ENCODE measurements at places on chromosomes 2 and 18. TPM values are rescaled to one million over a fixed set of nuclear protein-coding genes. Genes with fewer than 3 reads are reported as not detected.
A peak's percentile ranks its signal among the peaks of the same experiment; 100 is the strongest.

DNA sequence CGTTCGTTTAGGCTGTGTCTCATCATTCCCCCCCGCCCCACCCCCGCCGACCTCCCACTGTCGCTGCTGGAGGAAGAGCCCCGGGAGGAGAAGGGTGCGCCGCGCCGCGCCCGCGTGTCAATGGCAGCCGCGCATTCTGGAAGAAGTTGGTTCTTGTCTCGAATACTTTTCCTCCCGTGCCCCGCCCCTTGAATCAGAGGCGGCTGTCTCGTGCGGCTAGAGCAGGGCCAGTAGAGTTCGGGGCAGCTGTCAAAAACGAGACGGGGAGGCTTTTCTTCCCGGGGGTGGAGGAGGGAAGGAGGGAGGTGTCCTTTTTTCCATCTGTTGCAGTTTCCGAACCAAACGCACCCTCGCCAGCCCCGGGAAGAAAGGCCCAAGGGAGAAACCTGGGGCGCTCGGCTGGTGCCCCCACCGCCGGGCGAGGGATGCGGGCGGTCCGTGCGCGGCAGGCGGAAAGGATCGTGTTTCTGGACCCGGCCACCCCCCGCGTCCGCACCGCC lies 410 bp upstream of the TGIF1 start:
- no peaks in the 10 kb centered on the region for H3K36me3 ChIP-seq
- H3K4me3 ChIP-seq = peak overlapping the region; percentile 81
- no peak for DNase-seq
- no peaks in the 10 kb centered on the region for H3K27me3 ChIP-seq
- peak overlapping the region; percentile 38 for H3K27ac ChIP-seq
- no peaks in the 10 kb centered on the region for H3K4me1 ChIP-seq

LAMA3 gene
- total RNA-seq = 14.2 TPM

- DNase-seq = no peak
- H3K4me1 ChIP-seq = no peaks in the 10 kb centered on the region
- no peaks in the 10 kb centered on the region for H3K27me3 ChIP-seq
- no peak overlapping the region for H3K4me3 ChIP-seq
- H3K36me3 ChIP-seq = no peaks in the 10 kb centered on the region
Measured at GRCh38 chr18:33712719-33713118, 134.7 kb downstream of the ASXL3 start.

DNA sequence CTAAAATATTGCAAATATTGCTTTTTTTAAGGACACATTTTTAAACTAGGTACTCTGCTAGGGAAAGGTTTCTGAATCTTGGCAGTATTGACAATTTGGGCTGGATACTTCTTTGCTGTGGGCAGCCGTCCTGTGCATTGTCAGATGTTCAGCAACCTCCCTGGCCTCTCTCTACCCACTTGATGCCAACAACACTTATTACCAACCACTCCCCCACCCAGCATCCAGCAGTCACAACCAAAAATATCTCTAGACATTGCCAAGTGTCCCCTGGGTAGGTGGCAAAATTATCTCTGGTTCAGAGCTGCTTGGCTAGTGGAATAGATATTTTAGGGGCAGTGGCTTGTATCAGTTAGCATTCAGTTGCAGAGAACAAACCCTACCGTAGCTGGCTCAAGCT lies 114.3 kb upstream of the PNPT1 start:
- H3K36me3 ChIP-seq = no peaks in the 10 kb centered on the region
- DNase-seq = no peak
- H3K4me1 ChIP-seq = peaks cover 11% of the 10 kb centered on the region
- H3K27ac ChIP-seq = no peak overlapping the region
- no peak overlapping the region for H3K4me3 ChIP-seq

DNA sequence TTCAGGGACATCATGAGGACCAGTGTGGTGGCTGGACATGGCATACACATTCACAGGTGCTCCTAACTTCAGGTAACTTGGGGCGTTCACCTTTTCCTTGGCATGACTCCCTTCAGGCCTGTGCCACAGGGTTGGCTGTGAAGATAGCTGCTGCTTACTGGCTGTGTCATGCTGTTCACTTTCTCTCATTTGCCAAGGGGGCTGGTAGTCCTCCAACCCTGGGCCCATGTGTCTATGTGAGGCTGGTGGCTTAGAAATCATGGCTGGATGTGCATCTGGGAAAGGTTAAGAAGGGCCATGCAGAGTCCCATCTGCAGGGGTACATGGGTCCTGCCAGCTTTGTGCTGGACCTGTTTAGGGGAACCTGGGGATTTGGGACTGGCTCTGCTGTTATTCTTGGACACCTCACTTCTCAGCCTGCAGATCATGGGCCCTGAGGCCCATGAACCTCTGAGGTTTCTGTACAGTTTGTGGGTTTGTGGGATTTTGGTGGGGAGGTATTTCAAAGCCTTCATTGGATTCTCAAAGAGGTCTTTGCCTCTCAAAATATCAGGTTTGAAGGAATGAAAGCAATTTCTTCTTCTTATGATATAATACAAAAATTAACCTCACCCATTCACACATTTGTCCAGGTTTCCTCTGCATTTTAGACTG lies 62.9 kb downstream of the FHOD3 start:
- H3K27ac ChIP-seq = no peak overlapping the region
- H3K4me1 ChIP-seq = no peaks in the 10 kb centered on the region
- peaks cover 2% of the 10 kb centered on the region for H3K36me3 ChIP-seq
- no peak for DNase-seq

GRCh38 chr2:12855508-12855907 lies 138.8 kb downstream of the TRIB2 start:
- no peak overlapping the region for H3K27ac ChIP-seq
- H3K36me3 ChIP-seq = no peaks in the 10 kb centered on the region
- no peak overlapping the region for H3K4me3 ChIP-seq
- DNase-seq = no peak
- no peaks in the 10 kb centered on the region for H3K4me1 ChIP-seq

GRCh38 chr2:9661261-9661660 lies 30.5 kb upstream of the YWHAQ start:
- H3K36me3 ChIP-seq = no peaks in the 10 kb centered on the region
- H3K4me3 ChIP-seq = no peak overlapping the region
- H3K4me1 ChIP-seq = no peaks in the 10 kb centered on the region
- no peaks in the 10 kb centered on the region for H3K27me3 ChIP-seq
- no peak for DNase-seq

NEU2 gene
- not detected for total RNA-seq

DNA sequence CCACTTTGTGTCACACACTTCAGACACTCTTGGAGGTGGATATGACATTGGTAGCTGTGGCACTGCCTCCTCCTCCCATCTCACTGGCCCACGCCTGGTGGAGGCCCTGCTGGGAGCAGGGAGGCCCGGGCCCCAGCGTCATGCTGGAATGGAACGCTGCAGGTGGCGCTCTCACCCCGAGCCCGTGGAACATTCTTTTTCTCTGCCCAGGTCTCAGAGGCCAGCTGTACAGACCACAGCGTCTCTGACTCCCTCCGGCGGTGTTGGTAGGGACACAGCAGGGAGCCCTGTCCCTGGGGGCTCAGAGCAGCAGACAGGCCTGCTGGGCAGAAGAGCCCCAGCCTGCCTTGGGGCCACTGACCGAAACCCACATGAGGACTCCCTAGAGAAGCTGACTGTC lies 218.1 kb downstream of the TWIST2 start:
- no peak overlapping the region for H3K4me3 ChIP-seq
- DNase-seq = no peak
- no peak overlapping the region for H3K27ac ChIP-seq
- H3K36me3 ChIP-seq = no peaks in the 10 kb centered on the region
- H3K27me3 ChIP-seq = no peaks in the 10 kb centered on the region
- no peaks in the 10 kb centered on the region for H3K4me1 ChIP-seq

GRCh38 chr2:17353263-17353662 lies 165.0 kb downstream of the RAD51AP2 start:
- H3K4me3 ChIP-seq = no peak overlapping the region
- H3K27ac ChIP-seq = no peak overlapping the region

IL18R1 gene
- 11.0 TPM for total RNA-seq

MFF gene
- 76.9 TPM for total RNA-seq

DNA sequence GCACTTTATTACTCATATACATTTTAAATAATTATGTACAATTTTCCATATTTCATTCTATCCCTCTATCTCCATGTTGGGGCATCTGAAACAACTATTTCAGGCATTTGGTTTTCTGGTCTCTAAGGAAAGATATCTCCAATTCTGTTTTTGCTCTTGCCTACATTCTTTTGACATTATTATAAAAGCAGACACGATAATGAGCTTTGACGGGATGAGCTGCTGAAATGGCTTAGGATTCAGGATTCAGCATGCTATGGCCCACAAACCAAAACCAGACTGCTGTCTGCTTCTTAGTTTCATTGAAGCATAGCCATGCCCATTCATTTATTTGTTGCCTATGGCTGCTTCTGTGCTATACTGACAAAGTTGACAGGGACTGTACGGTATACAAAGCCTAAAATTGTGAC lies 42.7 kb upstream of the GLS start:
- no peak overlapping the region for H3K4me3 ChIP-seq
- H3K27me3 ChIP-seq = no peaks in the 10 kb centered on the region
- H3K4me1 ChIP-seq = peaks cover 5% of the 10 kb centered on the region
- DNase-seq = no peak
- no peaks in the 10 kb centered on the region for H3K36me3 ChIP-seq

DNA sequence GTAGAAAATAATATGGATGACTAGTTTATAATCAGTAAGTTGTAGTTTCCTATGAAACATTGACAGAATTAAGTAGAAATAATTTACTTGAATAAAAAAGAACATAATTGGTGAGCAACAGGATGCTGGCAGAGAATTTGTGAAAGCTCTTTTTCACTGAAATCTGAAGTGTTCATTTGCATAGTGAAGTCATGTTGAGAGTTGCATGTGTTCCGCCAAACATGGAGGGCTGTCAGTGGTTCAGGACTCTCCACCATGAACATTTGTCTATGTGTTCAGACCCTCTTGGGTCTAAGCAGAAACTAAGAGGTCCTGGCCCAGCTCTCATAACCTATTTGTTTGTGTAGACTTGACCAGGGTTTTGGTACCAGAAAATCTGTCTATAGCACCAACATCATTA lies 182.5 kb upstream of the LINC00305 start:
- no peak overlapping the region for H3K27ac ChIP-seq
- H3K27me3 ChIP-seq = no peaks in the 10 kb centered on the region
- H3K4me3 ChIP-seq = no peak overlapping the region
- no peak for DNase-seq
- H3K4me1 ChIP-seq = no peaks in the 10 kb centered on the region

GRCh38 chr2:15737314-15738224 lies 145.9 kb downstream of the DDX1 start:
- H3K4me1 ChIP-seq = peaks cover 3% of the 10 kb centered on the region
- H3K27me3 ChIP-seq = no peaks in the 10 kb centered on the region
- no peak overlapping the region for H3K4me3 ChIP-seq
- H3K36me3 ChIP-seq = no peaks in the 10 kb centered on the region

LNPK gene
- 40.7 TPM for total RNA-seq

FEV gene
- total RNA-seq = not detected

DNA sequence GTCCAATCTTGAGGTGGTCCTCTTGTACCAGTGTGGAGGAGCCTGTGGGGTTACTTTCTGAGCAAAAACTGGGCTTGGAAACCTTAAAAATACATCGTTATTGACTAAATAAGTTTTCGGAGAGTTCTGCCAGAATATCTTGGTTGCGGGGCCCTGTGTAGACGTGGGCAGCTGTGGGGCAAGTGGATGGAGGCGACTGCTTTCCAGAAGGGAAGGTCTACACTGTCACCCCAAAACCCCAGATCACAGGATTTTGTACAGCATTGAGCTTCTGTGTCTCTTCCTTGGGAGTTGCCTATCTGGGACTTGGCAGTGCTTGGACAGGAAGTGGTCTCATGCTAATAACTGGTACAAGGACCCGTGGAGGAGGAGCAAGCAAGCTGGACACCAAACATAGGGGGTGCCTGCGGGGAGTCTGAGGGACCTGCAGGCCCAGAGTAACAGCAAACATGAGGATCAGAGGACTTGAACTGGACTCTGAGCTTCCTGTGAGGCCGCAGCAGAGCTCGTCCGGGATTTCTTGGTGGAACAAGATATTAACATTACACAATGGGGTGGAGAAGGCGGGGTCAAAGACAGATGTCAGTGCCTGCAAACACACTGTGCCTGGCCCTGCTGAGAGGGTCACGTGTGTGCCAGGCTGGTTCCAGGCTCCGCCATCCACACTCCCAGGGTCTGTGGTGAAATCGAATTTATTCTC lies 48.0 kb upstream of the CTLA4 start:
- H3K27ac ChIP-seq = no peak overlapping the region
- H3K27me3 ChIP-seq = no peaks in the 10 kb centered on the region
- H3K36me3 ChIP-seq = no peaks in the 10 kb centered on the region
- no peak overlapping the region for H3K4me3 ChIP-seq
- H3K4me1 ChIP-seq = peaks cover 2% of the 10 kb centered on the region

DNA sequence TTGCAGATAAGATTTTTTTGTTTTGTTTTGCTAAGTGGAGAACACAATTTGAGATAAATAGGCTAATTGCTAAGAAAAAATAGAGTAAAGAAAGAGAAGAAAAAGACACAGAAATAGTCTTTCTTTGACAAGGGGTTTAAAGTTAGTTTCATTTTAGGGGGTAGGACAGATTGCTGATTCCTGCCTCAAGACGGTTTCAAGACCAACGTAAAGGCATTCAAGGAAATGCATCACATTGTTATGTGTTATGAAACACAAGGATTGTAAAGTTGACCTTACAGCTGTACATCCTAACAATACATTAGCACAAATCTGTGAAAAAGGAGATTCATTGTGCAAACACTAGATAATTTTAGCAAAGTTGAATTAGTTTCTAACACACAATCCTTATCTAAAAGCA lies 22.7 kb upstream of the ETAA1 start:
- no peaks in the 10 kb centered on the region for H3K36me3 ChIP-seq
- peak overlapping the region; percentile 53 for H3K4me3 ChIP-seq
- no peak for DNase-seq
- H3K27me3 ChIP-seq = no peaks in the 10 kb centered on the region
- H3K4me1 ChIP-seq = no peaks in the 10 kb centered on the region

DNA sequence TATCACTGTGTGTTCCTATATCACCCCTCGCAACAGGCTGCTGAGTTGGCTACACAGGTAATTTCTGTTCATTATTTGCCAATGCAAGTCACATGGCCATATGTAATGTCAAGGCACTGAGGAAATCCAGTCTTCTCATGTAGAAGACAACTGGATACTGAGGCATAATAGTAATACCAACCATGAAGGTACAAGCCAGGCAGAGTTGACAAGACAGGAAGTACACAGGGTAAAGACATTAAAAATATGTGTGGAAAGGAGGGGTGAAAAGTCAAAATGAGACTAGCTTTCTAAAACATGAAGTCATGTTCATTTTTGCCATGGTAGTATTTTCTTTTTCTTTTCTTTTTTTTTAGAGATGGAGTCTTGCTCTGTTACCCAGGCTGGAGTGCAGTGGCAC lies 17.5 kb upstream of the RNF138 start:
- H3K27me3 ChIP-seq = no peaks in the 10 kb centered on the region
- no peaks in the 10 kb centered on the region for H3K36me3 ChIP-seq
- H3K27ac ChIP-seq = no peak overlapping the region
- H3K4me3 ChIP-seq = no peak overlapping the region

DNA sequence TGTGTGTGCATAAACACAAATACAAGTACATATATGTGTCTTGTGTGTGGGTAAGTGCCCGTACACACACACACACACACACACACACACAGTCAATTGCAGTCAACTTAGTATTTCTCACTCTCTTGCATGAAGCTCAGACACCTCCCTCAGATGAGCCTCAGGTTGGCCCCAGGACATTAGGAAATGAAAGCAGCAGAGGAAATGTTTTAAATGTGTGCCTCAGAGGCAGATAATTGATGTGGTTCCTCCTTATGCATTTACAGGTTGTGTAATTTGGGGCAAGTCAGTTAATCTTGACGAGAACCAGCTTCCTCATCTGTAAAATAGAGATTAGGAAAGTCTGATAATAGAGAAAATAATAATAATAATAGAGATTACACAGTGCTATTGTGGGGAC lies 814.0 kb upstream of the ID2 start:
- no peak overlapping the region for H3K27ac ChIP-seq
- no peak overlapping the region for H3K4me3 ChIP-seq
- no peaks in the 10 kb centered on the region for H3K36me3 ChIP-seq
- no peak for DNase-seq
- no peaks in the 10 kb centered on the region for H3K4me1 ChIP-seq
